ENCODE measurements at places on chromosomes 6 and 20.

DNA sequence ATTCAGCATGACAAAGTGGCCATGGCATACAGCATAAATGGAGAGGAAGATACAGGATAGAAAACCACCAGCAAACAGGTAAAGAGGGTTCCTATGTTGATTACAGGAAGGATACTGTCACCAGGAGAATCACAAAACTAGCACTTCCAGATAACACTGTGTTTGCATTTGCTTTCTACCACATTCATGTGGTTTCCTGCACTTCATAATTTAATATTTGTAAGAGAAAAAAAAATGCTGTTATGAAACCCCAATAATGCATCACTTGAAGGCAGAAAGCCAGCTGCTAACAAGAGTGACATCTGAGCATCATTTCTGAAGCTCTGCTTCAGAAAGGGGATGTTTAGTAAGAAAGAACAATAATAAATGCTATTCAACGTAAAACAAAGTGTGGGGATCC, 106.6 kb downstream of the ATXN1 start:
- DNase-seq: no peak

DNA sequence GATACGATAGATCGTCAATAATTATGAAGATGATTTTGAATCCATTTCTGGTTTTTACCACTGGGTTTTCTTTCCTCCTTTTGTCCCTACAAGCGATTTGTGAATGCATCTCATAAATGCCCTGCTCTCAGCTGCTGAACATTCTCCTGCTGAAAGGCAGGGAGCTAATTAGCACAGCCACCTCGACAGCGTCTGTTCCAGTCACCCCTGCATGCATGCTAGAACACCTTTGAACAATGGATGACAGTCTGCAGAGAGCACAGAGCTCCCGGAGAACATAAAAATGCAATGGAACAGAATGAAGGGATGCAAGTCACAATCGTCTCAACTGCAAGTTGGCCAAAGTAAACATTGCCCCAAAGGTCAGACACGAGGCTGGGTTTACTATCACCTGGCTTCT, 105.8 kb downstream of the SLC35B3 start:
- no peak for DNase-seq

DNA sequence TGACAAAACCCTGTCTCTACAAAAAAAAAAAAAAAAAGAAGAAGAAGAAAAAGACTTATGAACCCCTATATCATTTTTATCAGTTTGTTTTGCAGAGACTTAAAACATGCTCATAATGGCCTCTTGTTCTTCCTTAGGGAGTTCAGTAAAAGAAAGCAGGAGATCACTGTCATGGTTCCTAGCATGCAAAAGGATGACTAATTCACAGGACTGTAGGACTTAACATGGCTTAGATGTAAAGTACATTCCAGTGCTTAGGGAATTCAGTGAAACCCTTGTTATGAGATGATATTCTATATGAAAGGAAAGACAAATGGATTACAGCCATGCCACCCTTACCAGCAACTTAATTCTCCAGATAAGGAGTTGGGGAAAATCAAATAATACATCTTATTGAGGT, 29.5 kb downstream of the EEF1A1 start:
- no peak for DNase-seq

GRCh38 chr6:13427801-13428582, 59.4 kb downstream of the GFOD1 start:
- peak; percentile 22 for DNase-seq

DNA sequence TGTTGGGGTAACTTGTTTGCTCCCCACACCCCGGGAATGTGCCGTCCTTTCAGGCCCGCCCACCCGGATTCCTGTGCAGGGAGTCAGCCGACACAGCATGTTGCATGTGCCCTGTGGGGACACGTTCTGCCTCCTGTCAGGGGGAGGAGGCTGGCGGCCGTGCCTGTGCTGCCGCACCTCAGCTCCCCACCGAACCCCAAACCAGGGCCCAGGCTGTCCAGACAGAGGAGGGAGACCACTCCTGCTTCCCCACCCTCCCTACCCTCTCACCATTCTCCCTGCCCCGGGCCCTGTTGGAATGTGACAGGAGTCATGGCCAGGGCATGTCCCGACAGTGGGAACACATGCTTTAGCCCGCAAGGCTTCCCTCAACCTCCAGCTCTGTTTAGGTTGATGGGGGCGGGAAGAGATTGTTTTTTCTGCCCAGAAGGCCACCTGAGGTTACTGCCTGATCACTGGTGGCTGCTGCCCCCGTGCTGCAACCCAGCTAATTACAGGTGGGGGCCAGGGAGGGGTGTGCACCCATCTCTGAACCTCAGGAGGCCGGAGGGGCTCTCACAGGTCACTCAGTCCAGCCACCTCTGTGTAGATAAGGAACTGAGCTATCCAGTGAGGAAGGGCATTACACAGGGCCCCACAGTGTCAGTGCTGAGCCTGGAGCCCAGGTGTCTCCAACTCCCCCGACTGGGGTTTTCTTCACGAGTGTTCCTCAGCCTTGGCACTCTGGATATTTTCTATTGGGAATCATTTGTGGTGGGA, 13.6 kb downstream of the LRRC73 start:
- DNase-seq: no peak

GRCh38 chr6:141401851-141402250, 730.9 kb upstream of the GJE1 start:
- DNase-seq: no peak

GRCh38 chr20:50737352-50737751, 6.0 kb downstream of the PARD6B start:
- DNase-seq: no peak

GRCh38 chr6:19554356-19555225, 282.6 kb upstream of the ID4 start:
- no peak for DNase-seq

GRCh38 chr6:38505826-38506225, 133.9 kb downstream of the BTBD9 start:
- DNase-seq: no peak

DNA sequence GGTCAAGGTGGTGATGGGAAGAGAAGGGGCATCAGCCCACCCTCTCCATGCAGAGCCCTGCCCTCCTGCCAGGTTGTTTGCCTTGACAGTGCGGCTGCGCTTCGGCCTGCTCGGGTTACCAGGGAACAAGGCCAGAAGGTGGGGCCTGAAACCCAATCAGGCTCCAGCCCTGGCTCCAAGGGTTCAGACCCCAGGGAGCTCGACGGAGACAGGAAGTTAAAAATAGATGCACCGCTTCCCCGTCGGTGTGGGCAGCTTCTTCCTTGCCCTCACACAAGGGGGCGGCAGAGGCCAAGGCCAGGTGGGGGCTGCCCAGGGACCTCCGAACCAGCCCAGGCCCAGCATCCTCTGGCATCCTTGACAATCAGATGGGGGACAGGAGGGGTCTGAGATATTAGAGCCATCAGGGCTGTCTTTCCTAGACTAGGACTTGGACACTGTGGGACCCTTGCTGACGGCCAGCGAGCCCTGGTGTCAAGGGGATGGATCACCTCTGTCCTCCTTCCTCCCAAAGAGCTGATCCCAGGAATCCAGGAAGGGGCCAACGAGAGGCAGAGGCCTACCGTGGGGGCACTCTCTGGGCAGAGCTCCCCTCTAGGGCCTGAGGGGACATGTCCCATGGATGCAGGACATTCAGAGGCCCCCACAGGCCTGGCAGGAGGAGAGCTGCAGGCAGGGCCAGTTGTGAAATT, 65.2 kb downstream of the RIPOR3 start:
- DNase-seq: no peak

DNA sequence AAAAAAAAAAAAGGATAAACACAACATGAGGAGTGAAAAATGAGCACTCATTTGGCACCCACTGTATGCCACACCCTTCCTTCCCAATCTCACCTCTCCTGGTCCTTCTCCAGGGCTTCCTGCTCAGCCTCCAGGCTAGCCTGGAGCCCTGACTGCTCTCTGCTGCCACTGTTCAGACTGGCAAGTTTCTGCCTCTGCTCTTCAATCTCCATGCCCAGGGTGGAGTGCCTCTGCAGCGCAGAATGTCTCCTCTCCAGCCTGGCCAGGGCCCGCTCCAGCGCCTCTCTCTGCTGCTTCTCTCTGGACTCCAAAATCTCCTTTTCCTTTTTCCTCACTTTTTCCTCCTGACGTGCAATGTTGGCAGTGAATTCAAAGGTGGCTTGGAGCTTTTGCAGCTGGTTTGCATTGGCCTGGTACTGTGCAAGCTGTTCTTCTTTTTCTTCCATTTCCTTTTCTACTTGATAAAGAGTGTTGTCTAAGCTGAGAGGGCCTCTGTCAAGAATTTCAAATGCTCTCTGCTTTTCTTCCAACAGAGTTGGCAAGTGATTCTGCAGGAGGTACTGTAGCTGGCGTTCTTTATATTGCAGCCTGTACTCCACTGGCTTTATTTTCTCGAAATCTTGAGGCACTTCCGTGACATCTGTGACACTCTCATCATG, 194.4 kb downstream of the KIF16B start:
- DNase-seq: no peak

GRCh38 chr20:38844963-38845362, 39.5 kb downstream of the PPP1R16B start:
- DNase-seq: no peak

GRCh38 chr20:40643891-40644290, 45.1 kb downstream of the MAFB start:
- DNase-seq: no peak

GRCh38 chr6:14348389-14348788, 230.8 kb downstream of the CD83 start:
- DNase-seq: no peak

DNA sequence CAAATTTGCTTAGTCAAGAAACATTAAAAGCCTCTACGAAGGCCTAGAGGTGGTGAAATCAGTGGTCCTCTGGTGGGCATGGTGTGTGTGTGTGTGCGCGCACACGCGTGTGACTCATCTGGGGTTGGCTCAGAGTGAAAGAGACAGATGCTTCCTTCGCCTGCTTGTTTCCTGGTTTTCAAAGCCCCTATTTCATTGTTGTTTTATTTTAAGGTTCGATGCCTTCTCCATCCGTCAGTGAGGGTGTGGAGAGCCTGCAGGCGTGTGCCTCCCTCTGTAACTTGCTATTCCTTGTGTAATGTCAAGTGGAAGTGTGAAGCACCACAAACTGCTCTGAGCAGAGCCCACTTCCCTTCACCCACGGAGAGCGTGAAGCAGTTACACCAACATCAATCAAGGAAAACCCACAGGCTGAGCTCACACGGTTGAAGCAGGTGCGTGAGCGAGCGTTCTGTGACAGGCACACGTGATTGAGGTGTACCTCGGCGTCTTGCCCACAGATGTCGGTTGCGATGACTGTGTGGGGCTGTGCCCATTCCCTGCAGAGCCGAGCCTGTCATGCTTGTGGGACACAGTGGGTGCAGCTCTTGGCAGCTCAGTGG, 233.9 kb downstream of the PRL start:
- peak; percentile 71 for DNase-seq

DNA sequence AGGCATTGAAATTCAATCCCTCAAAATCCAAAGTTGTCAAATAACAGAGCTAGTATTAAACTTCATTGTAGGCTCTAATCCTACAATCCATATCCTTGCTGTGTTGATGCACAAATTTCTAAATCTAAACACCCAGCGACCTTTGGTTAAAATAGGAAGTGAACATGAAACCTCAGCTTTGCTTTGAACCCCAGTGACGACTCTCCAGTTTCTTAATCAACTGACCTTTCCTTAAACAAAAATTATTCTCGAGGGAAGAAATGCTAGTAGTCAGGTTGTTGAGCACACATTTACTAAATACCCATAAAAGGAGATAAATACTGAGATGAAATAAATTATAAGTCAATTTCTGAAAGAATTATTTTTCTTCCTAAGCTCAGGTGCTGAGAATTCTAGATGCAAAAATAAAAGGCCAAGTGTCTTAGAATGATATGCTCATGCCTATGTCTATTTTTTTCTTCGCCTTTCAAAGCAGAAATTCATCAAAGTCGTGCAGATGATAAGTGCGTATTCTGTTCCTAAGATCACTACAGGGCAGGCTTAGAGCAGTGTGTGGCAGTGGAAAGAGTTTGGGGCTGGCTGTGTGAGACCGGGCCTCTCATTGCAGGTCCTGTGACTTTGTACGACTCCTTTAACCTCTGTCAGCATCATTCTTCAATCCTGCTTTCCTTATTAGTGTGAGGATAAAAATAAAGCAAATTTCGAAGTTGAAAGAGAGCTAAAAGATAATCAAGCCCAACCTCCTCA, 208.7 kb downstream of the PRL start:
- no peak for DNase-seq

DNA sequence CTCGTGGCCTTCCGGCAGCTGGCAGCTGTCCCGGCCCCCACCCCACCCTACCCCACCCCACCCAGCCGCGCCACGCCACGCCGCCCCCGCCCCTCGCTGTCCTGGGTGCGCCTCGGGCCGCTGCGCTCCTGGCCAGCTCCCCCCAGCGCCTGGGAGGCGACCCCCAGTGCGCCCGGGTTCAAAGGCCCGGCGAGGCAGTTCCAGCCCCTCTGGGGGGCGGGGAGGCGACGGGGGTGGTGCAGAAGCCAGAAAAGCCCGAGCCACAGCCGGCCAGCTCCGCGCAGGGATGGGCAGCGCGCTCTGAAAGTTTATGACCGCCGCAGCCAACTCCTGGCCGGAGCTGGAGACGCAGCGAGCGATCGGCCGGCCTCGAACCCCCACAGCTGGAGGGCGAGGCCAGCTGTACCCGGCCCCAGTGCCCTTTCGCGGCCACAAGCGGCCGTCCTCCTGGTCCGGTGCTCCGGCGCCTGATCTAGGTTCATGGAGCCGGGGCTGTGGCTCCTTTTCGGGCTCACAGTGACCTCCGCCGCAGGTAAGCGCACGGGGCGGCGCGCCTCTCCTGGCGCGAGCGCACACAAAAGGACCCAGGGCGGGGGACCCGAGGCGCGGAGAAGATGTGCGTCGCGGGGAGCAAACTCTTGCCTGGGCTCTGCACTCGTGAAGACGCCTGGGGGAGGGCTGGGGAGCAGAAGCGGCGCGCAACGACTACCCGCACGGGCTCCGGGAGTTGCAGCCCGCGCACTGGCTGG, at the start of gene EDN3:
EDN3 (plus strand) TSS at position 279 of the 749 bp plus-strand sequence; CDS start at position 481, 202 bp downstream.
- no peak for DNase-seq

- DNase-seq: no peak
Observed at GRCh38 chr6:162532283-162533008, 195.1 kb downstream of the PRKN start.

DNA sequence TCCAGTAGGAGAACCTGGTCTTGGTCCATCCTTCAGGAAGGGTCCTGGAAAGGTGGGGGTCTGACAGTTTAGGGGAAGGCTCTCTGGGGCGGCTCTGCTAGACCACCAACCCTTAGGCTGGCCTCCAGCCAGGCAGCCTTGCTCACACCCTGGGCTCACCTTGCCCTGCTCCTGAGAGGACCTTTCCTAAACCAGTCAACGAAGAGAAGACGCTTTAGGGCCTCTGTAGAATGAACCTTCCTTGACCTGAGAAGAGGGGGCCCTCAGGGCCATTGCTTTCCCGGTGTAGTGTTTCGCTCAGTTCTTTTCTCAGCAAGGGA, 1.1 kb downstream of the CDC25B start:
- no peak for DNase-seq

- DNase-seq: no peak
Observed at GRCh38 chr20:41623625-41624375, 5.6 kb upstream of the CHD6 start.
